ENCODE measurements at places on chromosomes 6 and 20.
A peak's percentile ranks its signal among the peaks of the same experiment; 100 is the strongest.

GRCh38 chr20:4435225-4435624 is 286.5 kb upstream of the PRND start:
- no peak for DNase-seq

GRCh38 chr20:20343932-20344331 is 24.0 kb upstream of the INSM1 start:
- no peak for DNase-seq

GRCh38 chr6:132084811-132085509 is 133.8 kb upstream of the CCN2 start:
- DNase-seq: no peak

DNA sequence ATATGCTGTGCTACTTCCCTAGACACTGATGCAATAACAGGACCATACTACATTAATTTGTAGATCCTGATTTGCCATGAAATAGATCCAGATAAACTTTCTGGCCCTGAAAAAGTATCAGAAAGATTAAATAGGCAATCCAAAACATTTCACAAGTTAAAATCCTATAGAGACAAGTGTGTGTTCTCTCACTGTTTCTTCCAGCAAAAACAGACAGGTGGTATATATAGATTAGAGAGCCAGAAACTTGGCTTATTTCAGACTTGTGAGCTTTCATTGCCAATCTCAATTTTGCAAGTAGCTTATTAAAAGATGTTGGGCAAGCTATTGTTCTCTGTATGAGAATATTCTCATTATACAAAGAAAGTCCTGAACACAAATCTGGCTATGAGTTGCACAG is 289.1 kb upstream of the MANEA start:
- no peak for DNase-seq

- no peak for DNase-seq
Observed at GRCh38 chr6:106889692-106890091, 84.8 kb downstream of the CD24 start.

GRCh38 chr6:31128093-31128676 is 7.9 kb upstream of the CDSN start:
- DNase-seq: no peak

- DNase-seq: no peak
Observed at GRCh38 chr6:94658929-94659328, 918.4 kb upstream of the MANEA start.

DNA sequence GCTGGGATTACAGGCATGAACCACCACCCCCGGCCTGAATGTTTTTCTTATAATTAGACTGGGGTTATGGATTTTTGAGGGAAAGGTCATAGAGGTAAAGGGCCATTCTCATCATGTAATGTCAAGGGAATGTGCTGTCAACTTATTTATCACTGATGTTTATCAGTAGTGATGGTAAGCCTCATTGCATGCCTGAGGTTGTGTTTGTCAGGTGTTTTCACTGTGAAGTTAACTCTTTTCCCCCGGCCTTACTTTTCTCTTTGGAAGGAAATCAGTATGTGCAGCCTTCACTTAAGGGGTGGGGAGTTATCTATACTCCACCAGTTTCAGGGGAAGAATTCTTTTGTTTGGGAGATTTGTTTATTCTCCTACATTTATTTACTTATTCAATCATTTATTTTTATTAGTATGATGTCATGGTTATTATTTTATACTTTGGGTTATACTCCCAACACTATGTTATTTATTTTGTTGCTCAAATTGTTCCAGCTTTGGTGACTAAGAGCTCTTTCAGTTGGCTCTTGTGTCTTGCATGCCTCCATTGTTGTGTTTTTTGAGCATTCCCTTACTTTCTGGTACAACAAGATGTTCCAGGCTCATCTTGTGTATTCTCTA is 2.8 kb upstream of the SLC17A5 start:
- no peak for DNase-seq

- DNase-seq: no peak
Observed at GRCh38 chr20:19968466-19969073, 48.6 kb upstream of the NAA20 start.

DNA sequence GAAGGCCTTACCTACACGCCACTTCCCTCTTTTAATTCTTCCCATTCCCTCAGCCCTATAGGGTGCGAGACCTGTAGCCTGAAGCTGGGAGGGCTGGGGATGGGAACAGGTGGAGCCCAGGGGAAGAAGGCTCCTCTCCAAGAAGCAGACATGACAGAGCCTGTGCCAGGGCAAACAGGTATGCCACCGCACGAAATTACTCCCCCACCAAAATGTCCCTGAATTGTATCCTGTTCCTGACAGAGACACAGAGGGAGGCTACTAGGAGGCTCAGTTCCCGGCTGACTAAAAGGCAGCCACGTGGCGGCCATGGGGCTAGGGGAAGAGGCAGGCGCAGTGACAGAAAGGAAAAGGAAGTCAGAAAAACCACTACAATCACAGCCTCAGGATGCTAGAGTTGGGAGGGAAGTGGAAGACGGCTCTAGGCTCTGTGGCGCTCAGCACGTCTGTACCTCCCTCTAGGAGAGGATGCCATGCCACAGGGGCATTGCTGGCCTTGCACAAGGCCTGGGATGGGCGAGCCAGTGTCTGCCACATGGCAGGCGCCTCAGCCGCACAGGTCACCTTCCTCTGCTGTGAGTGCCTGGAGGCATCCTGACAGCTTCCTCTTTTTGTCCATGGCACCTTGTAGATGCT is 27.7 kb downstream of the TFEB start:
- no peak for DNase-seq

DNA sequence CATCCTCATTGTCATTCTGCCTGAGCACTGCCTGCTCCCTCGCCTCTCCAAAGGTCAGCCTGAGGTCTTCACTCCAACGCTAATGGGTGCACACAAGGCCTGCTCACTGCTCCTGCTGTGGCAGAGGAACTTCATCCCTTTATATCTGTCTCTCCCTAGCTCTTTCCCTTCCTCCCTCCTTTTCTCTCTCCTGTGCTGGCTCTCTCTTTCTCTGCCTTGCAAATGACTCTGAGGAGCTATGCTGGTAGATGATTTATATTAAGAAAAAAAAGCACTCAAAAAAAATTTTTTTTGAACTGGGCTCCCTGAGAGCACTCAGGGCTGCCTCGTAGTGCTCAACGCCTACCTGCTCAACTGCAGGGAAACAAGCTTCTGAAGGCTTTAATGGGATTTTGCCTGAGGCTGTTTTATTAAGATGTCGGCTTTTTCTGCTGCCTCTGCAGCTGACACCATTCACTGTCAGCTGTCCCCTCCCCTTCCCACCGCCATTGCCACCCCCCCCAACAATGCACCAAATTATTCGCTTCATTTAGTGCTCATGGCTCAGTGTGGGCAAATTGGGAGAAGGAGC is 137.7 kb upstream of the DEFB112 start:
- no peak for DNase-seq

DNA sequence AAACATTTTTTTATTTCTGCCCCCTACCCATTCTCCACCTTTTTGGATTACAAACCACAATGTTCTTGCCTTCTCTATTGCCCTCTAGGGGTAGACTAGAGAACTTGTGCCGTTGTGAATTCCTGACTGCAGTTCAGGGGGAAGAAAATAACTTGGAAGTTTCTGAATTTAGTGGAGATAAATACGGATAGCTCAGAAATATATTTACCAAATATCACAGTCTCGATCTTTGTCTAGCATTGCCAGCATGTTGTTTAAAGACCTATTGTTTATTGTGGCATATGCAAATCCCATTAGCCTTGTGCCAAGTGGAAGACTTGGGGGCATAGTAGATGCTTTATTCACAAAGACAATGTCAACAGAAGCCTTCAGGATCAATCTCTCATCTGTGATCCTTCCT is 154.1 kb upstream of the MMS22L start:
- DNase-seq: no peak

GRCh38 chr6:34663831-34664255 is 32.7 kb downstream of the ILRUN start:
- no peak for DNase-seq

GRCh38 chr20:10350188-10350842 is 83.7 kb downstream of the MKKS start:
- no peak for DNase-seq

DNA sequence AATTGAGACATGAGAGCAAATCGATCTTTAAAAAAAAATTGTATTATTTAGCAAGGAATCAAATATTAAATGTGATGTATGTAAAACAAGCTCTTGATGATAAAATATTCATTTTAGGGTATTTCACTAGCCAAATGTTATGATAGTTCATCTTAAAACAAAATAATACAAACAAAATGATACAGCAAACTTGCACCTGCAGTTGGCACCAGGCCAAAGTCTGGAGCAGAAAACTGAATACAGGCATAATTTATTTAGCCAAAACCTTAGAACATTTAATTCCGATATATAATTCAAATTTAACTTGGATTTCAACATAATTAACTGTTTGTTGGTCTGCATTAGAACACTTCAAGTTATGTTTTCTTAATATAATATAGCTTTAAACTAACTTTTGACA is 60.9 kb downstream of the EPHA7 start:
- no peak for DNase-seq

- DNase-seq: no peak
Observed at GRCh38 chr20:12886618-12887363, 122.0 kb upstream of the SPTLC3 start.

GRCh38 chr6:34909320-34909883 is 20.3 kb downstream of the ANKS1A start:
- DNase-seq: no peak

DNA sequence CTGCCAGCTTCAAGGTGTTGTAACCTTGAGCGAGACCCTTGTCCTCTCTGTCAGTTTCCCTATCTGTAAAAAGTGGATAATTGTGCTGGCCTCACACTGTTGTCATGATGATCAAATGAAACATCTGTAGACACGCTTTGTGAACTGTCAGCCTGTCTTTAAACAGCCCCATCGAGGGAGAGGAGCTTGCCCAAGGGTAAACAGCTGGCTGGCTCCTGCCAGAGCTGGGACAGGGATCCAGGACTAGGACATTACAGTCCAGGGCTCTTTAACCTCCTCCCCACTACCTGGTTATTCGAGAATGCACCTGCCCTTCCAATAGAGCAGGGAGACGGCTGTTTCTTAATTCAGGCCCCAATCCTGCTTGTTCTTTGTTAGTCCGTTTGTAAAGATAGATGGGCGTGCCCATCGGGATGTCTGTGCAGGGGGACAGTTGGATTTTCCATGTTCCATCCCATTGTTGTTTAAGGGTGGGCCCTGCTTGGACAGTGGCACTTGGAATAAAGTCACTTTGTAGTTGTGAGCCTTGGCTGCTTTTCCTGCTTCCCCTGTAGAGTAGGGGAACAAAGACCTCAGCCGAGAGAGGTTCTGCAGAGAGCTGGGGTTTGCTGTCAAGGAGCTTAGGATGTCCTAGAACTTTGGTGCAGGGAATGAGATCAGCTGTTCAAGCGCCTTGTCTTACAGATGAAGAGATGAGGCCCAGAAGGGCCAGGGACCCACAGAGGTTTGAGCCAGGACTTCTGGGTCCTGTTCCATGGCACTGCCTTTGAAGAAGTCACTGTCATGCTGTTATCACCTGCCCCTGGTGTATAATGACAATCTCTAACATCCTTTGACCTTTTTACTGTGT is 77.9 kb upstream of the MYL9 start:
- no peak for DNase-seq

- DNase-seq: no peak
Observed at GRCh38 chr6:26273673-26274588, 91.1 kb upstream of the BTN3A2 start.

DNA sequence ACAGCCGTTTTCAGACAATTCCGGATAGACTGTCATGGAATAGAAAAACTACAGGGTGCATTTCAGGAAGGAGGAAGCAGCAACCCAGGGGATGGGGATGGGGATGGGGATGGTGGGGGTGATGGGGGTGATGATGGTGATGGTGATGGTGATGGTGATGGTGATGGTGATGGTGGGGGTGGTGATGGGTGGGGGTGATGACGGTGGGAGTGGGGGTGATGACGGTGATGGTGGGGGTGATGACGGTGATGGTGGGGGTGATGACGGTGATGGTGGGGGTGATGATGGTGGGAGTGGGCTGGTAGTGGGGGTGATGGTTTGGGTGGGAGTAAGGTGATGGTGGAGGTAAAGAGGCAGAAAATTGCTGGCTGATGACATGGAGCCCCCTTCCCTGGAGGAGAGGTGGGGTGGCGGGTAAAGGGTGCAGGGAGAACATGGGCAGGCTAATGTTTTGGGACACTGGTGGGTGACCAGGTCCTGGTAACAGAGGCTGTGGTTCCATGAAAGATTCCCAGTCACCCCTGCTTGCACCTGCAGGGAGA is 17.5 kb downstream of the LAMA5 start:
- no peak for DNase-seq

- DNase-seq: no peak
Observed at GRCh38 chr6:56649053-56649769, 6.5 kb upstream of the DST start.

GRCh38 chr20:297098-297924 is at the start of gene ZCCHC3:
Gene ZCCHC3 (plus strand): TSS chr20:297570. CDS start chr20:297587, 17 bp downstream.
- peak; percentile 75 for DNase-seq

- DNase-seq: no peak
Observed at GRCh38 chr6:86118271-86118670, 475.6 kb upstream of the SYNCRIP start.

DNA sequence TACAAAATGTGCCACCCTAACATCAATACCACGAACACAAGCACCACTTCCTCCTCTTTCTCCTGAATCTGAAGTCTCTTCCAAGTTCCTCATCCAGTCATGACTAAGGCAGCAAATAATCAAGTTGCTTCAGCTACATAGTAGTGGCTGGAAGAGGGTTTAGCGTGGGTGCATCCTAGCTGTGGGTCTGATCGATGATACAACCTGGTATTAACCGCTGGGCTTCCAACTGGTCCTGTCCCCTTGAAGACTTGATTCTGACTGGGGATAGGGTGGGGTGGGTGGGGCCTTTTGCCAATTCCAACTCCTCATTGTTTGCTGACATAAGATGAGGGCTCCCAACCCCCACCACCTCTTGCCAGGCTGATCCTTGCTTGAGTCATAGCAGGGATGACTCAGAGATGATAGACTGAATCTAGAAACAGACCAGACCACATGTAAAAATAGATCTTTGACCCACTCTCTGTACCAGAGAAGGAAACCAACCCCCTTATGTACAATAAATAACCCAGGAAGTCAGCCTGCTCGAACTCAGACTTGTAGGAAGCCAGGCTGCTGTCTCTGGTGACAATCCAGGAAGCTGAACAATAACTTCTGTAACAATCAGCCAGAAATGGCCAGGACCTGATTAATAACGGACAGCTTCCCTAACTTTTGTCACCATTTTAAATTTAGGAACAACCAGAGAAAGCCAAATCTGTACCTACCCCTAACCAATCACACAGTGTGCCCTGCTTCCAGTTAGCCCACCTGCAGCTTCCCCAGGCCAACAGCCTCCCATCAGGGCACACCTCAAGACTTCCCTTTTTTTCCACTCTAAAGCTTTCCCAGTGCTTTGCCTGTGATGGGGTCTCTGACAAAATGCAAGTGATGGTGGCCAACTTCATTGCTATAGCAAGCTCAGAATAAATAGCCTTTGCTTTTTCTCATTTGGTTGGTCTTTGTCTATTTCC is 68.9 kb upstream of the FAM184A start:
- DNase-seq: no peak

DNA sequence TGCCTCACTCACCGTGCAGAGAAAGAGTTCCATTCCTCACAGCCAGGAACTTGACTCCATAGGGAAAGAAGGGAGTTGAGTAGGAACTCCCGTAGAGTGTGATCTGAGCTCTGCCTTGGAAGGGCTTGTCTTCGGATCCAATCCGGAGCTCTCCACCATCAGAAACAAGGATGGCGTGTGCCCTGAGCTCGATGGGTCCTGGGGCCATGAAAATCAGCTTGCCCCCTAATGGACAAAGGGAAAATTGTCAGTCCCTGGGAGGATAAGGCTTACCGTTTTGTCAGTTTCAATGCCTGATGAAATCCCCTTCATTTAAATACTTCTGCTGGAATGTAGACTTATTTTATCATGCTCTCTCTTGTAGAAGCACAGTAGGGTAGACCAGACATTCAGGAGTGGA is 153.3 kb downstream of the PKHD1 start:
- no peak for DNase-seq

All from hypothalamus (tissue), 51 donors.